ENCODE measurements at places on chromosomes 13 and 19.

- no peak for DNase-seq
Measured at GRCh38 chr13:113457510-113457909, 4.2 kb upstream of the ADPRHL1 start.

DNA sequence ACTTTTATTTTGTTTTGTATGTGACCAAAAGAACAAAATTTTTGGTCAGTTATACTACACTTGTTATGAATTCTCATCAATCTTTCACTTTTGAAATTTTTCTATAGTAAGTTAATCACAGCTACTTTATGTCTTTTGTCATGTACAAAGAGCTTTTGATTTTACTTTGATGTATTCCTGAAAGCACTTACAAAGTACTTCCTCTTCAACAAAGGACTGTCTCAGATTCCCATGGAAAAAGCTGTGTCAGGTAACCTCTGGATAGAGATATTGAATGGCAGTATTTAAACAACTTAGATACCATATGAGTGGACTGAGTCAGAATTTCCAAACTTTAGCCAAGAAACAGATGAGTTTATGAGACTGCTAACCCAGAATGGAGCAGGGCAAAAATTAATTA is 689.3 kb upstream of the ATXN8OS start:
- no peak for DNase-seq

- DNase-seq, result no peak
Measured at GRCh38 chr13:65744836-65745235, 1485.3 kb downstream of the PCDH9 start.

DNA sequence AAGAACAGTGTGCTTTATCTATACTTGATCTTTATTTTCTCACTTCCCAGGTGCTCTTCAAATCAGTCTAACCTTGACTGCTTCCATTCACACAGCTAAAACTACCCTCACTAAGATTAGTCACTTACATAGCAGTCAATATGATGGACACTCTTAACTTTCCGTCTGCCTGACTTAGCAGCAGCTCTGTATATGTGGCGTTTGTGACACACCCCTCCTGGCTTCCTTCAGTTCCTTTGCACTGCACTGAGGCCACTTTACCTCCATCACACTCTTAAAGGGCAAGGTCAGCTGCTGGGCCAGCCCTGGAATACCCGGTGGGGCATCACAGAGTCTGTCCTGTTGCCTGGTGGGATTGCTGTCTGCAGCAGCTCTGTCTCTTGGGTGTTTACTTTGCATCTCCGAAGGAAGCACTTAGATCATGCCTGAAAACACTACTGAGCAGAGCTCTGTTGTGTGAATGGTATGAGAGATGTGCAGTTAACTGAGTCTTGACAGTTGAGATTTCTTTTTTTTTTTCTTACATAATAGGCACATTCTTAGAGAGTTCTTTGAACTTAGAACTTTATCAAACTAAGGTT is 35.6 kb upstream of the IL17D start:
- no peak for DNase-seq

- DNase-seq, result no peak
Measured at GRCh38 chr19:17074634-17075034, 618 bp downstream of the HAUS8 start.

- no peak for DNase-seq
Measured at GRCh38 chr13:98984118-98984517, 6.3 kb upstream of the DOCK9 start.

DNA sequence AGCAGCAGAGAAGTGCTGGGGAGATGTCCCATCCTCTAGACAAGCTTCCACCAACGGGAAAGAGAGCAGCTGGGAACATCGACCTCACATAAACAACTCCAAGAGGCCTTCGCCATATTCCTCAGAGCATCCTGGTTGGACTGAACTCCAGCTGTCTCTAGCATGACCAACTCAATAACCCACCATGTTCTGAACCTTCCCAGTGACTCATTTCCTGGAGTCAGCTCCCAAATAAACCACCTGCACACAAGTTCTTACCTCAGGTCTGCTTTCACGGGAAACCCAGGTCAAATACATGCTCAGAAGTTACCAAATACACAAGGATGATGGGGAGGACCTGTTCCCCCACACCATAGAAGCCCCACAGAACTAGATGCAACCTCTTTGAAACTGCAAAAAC is 878.5 kb downstream of the UQCRFS1 start:
- DNase-seq, result no peak

DNA sequence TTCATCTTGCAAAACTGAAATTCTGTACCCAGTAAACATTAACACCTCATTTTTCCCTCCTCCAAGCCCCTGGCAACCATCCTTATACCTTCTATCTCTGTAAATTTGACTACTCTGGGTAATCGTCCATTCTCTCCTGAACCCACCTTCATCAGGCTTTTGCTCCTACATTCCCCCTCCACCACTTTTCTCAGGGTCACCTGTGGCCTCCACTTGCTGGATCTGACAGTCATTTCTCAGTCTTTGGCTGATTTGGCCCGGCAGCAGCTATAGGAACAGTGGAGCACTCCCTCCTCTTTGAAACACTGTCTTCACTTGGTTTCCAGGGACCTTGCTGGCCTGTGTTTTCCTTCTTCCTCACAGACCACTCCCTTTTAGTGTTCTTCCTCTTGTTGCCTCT is 83.5 kb downstream of the LRCH1 start:
- no peak for DNase-seq

DNA sequence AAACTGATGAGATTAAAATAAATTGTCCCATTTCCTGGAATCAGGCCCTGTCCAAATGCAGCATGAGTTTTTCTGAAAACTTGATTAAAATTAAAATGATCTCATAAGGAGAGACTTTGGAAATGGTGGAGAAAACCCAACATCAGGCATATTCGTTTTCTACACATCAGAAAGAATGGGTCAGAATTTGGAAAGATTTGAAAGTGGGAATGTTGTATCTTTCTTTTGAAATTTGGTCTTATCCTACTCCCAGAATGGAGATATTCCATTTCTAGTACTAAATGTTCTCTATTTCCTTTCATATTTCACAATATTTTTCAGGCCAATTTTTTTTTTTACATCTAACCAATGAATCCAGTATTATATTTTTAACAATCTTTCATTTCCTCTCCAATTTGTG is 223.9 kb upstream of the RXFP2 start:
- no peak for DNase-seq

GRCh38 chr13:97250560-97250959 is 28.4 kb downstream of the MBNL2 start:
- DNase-seq, result no peak
